ENCODE measurements at places on chromosomes 5 and 9.

DNA sequence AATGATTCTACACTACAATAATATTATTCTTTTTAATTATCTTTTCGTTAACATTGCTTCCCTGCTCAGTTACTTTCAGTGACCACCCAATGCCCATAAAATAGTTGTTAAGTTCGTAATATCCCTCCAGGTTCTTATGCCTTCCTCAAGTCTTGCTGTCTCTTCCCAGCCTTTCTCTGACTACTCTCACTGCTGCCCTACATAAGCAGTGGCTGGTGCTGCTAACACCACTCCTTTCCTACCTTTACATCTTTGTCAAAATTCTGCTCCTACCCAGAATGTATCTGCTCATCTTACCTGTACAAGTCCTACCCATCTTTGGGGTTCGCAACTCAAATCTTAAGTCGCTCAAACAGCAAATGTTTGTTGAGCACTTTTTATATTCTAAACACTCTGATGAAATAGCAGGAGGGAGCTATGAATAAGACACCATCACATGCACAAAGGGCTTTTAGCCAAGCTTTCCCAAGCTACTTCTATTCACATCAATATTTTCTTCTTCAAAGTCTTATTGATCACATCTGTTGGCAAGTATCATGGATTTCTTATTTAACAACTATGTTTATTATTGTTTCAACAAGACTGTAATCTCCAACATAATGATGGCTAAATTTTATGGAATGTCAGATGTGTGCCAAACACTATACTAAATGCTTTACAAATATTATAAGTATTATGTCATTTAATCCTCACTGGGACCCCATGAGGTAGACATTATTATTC, 29.5 kb downstream of the SLC25A46 start:
- DNase-seq, result no peak

- no peak for DNase-seq
Observed at GRCh38 chr5:159893040-159893695, 23.1 kb upstream of the ADRA1B start.

GRCh38 chr9:100865648-100866047, 162.9 kb upstream of the PLPPR1 start:
- no peak for DNase-seq

DNA sequence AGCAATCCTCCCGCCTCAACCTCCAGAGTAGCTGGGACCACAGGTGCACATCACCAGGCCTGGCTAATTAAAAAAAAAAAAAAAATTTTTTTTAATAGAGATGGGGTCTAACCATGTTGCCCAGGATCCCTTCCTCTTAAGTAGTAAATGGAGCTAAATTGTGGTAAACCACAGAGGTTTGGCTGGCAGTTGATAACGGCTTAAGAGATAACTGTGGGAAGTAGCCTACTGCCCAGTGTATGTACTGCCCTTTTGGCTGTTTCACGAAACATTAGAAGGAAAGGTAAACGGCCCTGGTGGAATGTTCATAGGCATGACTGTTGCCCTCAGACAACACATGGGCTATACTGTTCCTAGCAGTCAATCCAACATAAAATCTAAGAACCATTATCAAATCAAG, 44.4 kb downstream of the HMGCR start:
- DNase-seq, result no peak

DNA sequence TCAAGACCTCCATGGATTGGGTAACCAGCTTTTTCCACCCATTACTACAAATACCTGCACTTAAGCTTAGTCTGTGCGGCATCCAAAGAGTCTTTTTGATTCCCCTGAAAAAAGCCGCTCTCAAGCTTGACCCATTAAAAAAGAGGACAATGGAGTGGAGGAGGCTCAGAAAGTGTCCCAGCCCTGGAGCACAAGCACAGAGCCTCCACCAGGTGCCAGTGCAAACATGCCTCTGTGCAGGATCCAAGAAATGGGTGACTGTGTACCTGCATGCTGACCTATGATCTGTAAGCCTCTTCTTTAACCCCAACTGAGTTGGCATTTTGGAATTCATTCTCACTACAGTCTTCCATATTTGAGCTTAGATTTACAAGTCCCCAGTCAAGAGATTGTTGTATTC, 168.3 kb upstream of the TLE4 start:
- DNase-seq, result no peak
